ENCODE measurements at places on chromosomes 6 and 20.

GRCh38 chr6:98769546-98769945, 64.8 kb upstream of the POU3F2 start:
- DNase-seq: peak; percentile 12

GRCh38 chr6:126252154-126252553, 87.8 kb upstream of the CENPW start:
- DNase-seq: no peak

- DNase-seq: peak; percentile 33
Measured at GRCh38 chr6:42551217-42551616, 12.6 kb upstream of the UBR2 start.

DNA sequence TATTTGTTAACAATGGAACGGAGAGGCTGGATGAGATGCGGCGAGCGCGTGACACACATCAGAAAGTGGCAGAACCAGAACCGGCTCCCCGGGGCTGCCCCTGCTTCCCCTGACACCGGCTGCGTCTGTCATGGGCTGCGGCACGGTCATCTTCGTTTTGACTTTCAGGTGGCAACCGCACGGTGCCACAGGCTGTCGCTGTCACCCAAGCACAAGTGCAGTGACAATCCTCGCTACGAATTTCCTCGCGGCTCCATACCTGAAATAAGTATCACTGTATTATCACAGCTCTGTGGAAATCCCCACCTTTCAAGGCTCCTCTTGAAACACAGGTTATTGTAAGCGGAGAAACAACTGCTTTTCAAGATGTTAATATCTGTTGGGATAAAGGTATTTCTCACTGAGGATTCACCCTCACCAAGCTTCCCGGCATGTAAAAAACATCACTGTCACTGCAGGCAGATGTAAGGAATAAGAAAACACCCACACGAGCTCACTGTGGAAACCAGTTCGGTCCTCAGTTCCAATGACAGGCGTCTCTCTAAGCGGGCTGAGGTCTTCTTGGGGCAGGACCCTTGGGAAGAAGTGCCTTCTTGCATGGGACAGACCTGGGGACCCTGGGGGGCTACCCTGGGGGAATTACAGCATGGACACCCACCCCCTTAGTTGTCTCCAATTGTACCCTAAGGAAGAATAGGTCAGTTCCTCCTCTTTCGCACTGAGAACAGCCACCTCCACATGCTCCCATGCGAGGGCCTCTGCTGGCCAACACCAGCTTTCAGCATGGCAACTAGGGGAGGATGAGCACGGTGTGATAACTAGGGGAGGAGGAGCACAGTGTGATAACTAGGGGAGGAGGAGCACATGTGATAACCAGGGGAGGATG, 86.3 kb downstream of the DACT2 start:
- DNase-seq: no peak

GRCh38 chr20:44787299-44787698, 23.0 kb downstream of the RIMS4 start:
- no peak for DNase-seq

- peak; percentile 46 for DNase-seq
Measured at GRCh38 chr20:35226884-35227681, 593 bp downstream of the MMP24 start.

GRCh38 chr6:53985366-53985765, 125.9 kb upstream of the MLIP start:
- DNase-seq: peak; percentile 69
